ENCODE measurements at places on chromosomes 5 and 9.

- DNase-seq, result no peak
Measured at GRCh38 chr5:151105561-151105960, 24.7 kb upstream of the TNIP1 start.

DNA sequence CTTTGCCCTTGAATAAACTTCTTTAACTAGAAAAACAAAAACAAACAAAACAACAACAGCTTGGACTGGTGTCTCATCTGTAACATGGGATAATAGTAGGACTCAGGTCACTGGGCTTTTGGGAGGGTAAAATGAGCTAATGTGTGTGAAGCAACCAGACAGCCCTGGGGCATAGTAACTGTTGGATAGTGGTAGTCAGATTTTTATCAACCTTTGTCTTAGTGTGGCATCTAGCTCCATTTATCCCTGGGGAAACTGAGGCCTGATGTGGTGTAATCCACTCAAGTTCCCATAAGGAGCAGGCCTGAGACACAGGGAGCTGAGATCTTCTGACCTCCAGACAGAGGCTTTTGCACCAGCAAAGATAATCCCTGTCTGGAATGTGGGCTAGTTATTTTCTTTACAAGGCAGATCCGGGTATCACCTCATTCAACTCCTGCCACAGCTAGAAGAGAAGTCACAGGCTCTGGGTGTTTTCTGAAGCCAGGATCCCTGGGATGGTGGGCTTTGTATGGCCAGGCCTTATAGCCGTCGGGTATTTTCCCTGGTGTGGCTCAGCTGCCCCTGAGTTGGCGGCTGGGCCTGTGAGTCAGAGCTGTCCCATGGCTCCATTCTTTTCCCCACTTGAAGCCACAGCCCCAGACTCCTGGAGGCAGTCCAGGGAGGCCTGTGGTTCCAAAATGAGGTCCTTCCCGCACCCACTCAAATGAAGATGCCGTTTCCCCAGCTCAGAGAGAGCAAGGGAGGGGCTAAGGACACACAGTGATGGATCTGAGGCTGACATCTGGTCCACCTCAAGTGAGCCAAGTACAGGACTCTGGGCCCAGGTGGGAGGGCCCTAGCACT lies 26.1 kb upstream of the CSF1R start:
- DNase-seq, result no peak

DNA sequence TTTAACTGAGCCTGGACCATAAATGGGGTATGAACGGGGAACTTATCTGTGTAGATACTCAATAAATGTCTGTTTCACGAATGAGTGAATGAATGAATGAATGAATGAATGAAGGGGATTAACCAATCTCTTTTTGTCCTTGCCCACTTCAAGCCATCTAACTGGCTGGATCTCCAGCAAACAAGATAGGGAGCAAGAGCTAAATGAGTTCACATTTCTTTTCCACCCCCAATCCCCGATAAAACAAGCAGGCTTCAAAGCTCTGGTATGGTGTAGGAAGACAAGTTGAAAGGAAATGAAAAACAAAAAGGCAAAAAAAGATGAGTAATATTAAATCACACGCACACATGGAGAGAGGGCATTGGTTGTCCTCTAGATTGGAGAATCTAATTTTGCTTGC lies 84.0 kb downstream of the CMYA5 start:
- no peak for DNase-seq

GRCh38 chr9:101849102-101849707 lies 110.8 kb upstream of the GRIN3A start:
- DNase-seq, result no peak

GRCh38 chr9:29974197-29974596 lies 2400.9 kb upstream of the C9orf72 start:
- no peak for DNase-seq

DNA sequence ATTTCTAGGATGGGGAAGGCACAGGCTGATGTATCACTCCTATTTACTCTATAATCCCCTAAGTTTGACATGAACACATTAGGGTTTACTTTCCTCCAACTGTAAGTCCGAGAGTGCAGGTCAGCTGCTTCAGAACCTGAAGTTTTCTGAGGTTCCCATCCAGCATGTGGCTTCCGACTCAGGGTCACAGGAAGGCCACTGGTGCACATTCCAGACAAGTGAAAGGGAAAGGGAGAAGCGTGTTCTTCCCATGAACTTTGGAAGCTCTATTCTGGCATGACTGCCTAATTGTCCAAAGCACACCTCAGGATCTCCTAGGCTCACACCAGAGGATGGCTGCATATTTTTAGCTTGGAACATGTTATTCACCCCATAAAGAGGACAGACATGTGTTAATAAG lies 602.6 kb downstream of the SEMA5A start:
- DNase-seq, result no peak

DNA sequence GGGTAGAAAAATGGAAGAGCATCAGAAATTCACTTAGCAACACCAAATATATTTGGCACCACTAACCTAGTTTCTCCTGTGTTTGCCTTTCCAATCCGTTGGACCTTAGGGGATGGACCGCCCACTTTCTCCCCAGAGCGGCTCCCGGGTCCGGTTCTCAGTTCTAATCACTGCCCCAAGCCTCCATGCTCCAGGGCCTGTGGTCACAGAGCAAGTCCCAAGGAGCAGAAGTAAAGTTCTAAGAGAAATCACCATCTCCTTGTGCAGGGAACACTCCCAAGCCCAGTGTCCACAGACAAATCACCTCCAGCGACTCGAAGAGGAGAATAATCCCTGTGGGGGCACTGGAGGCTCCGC lies 728 bp upstream of the SLC1A1 start:
- no peak for DNase-seq

DNA sequence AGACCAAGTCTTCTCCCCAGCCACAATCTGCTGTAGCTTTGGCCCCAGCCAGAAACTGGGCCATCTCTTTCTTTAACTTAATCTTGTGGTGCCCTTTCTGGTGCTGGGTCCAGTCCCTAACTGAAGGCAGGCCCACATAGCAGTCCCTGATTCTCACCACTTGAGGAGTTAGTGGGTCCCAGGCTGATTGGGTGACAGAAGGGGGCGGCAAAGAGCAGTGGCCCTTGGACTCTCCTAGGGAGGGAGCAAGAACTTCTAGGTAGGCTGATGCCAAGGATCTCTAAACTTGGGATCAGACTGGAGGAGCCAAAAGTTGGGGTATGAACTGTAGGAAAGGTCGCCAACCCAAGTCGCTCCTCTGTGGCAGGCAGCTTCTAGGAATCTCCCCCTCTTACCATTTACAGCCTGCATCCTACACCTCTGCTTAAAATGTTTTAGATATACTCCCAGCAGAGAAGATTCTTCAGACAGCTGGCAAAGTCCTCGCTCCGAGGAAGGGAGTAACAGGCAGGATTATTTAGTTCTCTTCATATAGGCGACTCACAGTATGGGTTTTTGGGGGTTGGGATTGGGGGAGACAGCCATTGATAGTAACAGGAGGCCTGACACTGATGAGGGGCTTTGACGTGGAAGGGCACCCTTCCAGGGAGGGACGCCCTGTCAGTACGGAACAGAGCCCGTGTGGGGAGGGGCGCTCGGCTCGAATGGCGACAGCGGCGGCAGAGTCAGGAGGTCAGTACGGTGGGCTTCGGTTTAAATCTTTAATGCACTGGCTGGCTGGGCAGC lies 2.0 kb upstream of the CCL27 start:
- DNase-seq, result peak; percentile 45
